ENCODE measurements at places on chromosomes 12 and 14.

- no peak for DNase-seq
Measured at GRCh38 chr12:19916974-19917373, 451.4 kb upstream of the PDE3A start.

- no peak for DNase-seq
Measured at GRCh38 chr14:79660053-79660939, 551.0 kb downstream of the DIO2 start.

DNA sequence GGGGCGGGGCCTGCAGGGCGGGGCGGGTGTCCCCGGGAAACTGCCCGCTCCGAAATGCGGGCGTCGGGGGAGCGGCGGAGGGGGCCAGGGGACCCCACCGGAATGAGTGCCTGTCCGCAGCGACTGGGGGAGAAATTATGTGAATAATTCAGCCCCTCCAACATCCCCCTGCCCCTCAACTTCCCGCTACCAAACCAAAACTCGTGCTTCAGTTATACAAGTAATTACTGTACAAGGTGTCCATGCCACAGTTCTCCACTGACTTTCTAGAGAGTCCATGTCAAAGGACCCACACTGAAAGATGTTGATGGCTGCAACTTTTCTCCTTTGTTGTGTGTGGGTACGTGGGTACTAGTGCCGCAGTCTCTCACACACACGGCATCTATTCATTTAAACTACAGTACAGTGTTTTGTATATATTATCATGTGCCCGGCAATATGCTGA lies 414 bp upstream of the CDK17 start:
- peak; percentile 55 for DNase-seq

DNA sequence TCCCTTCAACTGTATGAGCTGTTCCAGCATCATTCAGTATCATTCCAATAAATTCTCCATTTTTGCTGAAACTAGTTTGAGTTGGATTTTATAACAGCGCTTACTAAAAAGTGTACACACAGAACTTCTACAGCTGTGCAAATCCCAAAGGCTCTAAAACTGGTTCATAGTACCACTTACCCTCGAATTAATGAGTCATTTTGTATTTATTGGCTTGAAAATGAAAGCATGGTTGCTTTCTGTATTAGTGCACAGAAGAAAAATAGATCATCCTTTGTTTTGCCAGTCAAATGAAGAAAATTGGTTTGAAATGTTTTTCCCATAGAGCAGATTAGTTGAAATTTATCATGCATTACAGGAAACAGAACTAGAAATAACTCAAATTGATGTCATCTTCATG lies 268.3 kb upstream of the CPNE8 start:
- no peak for DNase-seq

DNA sequence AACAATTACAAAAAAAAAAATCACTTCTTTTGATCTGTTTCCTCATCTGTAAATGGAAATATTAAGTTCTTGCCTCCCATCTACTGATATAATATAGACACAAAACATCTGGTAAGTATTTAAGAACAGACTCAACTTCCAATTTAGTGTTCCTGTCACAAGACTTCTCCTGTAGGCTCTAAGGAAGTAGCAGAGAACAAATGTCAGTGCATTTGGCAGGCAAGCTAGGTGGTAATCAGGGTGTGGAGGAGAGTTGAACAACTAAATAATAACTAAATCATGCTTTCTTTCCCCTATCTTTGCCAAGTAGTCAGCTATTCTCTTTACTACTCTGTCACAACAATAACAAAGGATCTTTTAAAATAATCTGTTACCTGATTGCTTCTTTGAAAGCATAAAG lies 22.1 kb downstream of the BAZ1A start:
- no peak for DNase-seq

DNA sequence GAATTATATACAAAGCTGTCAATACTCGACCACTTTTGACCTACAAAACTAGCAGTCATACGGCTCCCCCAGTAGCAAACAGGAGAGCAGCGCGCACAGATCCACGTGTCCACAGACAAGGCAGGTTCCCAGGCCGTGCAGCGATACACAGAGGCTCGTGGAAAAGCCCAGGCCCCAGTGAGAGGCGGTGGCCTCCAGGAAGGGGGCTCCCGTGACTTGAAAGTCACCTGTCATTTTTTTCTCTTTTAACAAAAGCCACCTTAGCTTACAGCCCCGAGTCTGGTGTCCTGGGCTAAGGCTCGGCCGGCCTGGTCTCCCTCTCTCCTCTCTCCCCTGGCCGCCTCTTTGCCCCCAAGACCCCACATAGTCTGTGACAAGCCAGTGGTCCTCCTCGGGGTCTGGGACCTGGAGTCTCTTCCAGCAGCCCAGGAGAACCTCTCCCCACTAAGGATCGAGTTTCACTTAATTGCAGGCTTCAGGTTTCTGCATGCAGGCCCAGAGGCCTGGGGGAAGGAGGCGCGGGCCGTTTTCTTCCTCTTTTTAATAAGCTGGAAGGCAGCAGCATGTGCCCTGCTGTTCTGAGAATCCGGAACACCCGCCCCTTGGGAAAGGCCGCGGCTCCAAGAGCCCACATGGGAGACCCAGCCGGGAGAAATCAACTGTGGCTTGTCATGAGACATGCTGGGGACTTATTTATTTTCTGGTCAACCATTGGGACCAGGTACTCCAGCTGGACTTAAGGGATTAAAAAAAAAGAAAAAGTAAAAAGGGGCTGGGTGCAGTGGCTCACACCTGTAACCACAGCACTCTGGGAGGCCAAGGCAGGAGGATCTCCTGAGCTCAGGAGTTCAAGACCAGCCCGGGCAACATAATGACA lies 15.9 kb downstream of the NCOR2 start:
- no peak for DNase-seq

GRCh38 chr14:72060460-72060859 lies 128.2 kb downstream of the RGS6 start:
- DNase-seq = no peak

DNA sequence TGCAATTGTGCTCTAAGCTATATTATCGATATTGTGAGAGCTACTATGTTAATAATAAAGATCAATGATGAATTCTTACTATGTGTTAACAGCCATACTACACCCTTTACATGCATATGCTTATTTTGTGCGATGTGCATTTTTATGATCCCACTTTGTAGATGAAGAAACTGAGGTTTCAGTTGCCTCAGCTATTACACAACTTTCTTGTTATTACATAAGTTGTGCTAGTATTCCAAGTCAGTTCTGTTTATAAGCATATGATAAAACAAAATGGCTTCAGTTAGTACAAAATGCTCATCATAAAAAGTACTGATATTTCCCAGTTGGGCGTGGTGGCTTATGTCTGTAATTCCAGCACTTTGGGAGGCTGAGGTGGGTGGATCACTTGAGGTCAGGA lies 471.5 kb upstream of the DCN start:
- DNase-seq = no peak

DNA sequence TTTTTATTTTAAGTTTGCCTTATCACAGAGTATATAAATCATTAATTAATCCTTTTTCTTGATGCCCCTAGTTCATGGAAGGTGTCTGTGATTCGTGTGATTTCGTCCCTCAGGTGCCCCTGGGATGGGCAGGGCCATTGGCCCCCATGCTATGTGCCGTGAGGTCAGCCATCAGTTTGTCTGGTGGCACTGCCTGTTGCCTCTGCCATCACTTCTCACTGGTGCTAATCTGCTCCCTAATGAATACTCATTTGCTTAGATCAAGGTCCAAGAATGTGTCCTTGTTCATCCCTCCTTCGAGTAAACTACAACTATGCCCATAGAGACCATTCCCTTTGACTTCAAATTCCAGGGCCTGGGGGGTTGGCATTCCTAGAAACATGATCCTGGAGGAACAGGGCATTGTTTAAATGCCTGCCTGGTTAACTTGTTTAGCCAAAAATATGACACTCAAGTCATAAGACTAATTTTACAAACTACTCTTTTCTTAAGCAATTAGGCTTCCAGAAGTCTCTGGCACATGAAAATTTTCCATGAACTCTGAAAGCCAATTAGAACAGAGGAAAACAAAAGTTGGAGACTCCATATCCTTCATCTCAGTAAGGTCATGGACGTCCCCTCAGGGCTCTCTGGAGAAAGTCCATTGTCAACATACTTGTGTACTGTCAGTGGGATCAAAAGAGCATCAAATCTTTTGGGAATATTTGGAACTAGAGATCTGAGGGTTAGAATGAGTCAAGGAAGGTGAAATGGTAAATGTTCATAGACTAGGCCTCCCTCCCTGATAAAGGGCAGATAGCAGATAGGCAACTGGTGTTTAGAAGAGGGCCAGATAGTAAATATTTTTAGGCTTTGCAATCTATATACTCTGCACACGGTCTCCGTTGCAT lies 90.9 kb upstream of the PLXNC1 start:
- no peak for DNase-seq

GRCh38 chr14:57707219-57707618 lies 158.7 kb downstream of the SLC35F4 start:
- no peak for DNase-seq

GRCh38 chr12:2793561-2793960 lies 1.2 kb upstream of the FKBP4 start:
- DNase-seq = no peak

- no peak for DNase-seq
Measured at GRCh38 chr14:74048281-74048680, 29.1 kb downstream of the BBOF1 start.

- peak; percentile 37 for DNase-seq
Measured at GRCh38 chr12:94545935-94546771, 86.5 kb upstream of the CEP83 start.

DNA sequence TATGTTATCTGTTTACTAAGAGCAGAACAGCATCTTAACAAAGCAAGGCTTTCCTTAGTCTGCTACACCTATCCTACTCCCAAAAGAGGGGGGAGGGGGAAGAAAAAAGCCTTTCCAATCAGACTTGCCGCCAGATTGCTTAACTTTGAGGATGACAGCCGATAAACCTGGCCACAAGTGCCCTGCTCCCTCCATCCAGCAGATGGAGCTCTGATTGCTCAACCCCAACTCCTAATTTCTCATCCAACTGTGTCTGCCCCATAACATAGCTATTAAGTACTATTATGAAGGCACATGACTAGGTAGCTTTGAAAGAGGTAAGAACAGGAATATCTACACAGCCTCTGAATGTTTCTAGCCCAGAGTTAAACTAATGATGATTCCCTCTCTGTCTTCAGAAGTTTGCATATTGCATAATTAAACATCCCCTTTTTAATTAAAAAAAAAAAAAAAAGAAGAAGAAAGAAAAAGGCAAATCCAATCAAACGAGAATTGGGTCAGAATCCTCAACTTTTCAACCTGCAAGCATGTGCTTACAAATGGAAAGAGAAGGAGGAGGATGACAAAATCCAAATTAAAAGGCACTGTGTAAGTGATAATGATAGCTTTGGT lies 247.4 kb downstream of the GALC start:
- DNase-seq = no peak

GRCh38 chr14:62053188-62053587 lies 291.0 kb downstream of the SNAPC1 start:
- no peak for DNase-seq

- DNase-seq = no peak
Measured at GRCh38 chr14:104868060-104868740, 3.1 kb downstream of the CEP170B start.

GRCh38 chr12:18882690-18883089 lies 144.8 kb downstream of the CAPZA3 start:
- DNase-seq = no peak

DNA sequence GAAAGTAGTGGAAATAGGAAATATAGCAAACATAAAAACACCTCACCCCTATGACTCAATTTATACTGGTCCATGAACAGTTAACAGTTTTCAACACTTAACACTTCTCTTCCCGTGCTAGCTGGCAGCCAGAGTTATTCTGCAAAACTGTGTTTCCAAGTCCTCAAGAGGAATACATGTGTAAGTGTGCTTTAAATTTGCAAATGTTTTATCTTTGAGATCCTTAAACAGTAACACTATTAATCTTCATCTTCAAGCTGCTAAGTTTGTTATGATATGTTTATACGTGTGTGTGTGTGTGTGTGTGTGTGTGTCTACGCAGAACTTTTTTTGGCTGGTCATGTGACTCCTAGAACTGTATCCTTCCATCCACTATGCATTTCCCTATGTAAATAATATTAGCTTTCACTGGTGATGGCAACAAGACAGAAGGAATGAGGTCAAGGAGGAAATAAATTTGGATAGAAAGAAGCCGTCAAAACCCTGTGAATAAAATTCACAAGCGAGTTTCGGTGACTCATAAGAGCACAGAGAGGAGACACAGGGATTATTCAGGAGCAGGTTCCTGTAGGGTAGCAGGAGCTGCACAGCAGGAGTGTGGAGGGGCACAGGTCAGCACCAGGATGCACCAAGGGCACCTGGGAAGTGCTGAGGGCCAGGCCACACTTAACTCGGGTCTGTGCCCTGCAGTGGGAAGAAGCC lies 105.9 kb upstream of the ETV6 start:
- no peak for DNase-seq

DNA sequence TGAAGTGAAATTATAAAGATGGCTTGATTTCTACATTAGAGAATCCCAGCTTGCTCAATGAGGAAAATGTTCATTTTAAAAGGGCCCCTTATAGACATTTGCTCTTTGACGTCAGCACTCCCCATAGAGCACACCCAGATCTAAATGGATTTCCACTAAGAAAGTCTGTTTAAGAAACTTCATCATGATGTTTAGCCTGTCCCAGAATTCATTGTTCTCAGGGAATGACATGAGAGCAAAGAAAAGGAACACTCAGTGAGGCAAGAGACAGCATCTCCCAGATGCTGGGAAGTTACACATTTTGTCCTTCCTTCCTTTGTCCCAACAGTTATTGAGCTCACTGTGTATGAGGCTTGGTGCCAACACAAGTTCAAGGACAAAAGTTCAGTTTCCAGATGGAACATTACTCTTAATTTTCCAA lies 4.9 kb downstream of the PHLDA1 start:
- no peak for DNase-seq

GRCh38 chr14:74713395-74713735 lies 421 bp downstream of the FCF1 start:
- DNase-seq = no peak

DNA sequence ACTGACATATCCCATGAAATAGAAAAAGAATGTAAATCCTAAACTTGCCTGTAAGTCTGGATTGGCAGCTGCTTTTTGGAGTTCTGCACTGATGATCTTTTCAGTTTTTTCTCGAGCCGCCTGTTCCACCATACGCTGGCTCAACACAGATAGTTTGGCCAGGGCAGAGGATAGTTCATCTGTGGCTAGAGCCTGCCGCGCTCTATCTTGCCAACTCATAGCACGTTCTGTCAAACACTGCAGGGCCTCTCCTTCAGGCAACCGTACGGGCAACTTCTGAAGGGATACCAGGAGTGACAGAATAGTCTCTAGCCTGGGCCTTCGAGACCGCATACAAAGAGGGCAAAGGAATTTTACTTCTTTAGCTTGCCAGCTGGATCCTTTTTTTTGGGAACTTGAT lies 44.8 kb upstream of the SLC6A13 start:
- DNase-seq = no peak

DNA sequence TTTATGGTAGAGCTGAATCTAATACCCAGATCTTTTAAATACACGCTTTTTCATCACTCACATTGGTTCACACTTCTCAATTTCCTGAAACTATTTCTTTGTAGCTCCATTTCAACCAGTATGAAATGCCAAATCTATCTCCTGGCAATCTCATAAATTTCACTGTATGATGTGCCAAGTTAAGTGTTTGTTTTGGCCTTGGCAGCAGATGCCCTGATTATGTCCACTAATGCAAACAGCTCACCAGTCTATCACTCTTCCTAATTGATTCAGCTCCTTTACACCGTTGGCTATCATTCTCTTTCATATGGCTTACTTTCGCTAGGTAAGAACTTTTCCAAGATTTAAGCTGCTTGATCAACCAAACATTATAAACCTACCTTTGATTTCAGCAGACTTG lies 58.6 kb downstream of the ZFC3H1 start:
- DNase-seq = no peak
